Lung (tissue), 17 donors: ENCODE measurements at places on chromosomes 7 and 10.

- H3K36me3 ChIP-seq, result peaks cover 42% of the 10 kb centered on the region
- no peaks in the 10 kb centered on the region for H3K27me3 ChIP-seq
- H3K4me3 ChIP-seq, result no peak overlapping the region
- peaks cover 2% of the 10 kb centered on the region for H3K4me1 ChIP-seq
- DNase-seq, result no peak
Measured at GRCh38 chr10:43177595-43177994, 39.4 kb downstream of the CSGALNACT2 start.

DNA sequence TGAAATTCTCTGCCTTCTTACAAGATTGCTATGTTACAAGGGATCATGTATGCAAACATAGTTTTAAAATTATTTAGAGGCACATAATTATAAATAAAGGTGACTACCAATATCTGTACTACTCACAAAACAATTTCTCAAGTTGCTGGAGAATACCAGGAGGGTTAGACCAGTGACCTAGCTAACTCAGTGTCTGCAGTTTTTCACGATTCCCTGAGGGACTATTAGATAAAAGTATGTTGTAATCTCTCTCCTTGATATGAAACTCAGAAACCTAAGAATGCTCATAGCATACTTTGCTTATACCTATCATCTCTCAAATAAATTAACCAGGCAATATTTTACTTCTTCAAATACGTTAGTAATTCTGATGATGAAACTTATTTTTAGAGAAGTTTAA is 534.0 kb upstream of the ANKRD30A start:
- no peaks in the 10 kb centered on the region for H3K27me3 ChIP-seq
- no peak overlapping the region for H3K27ac ChIP-seq
- H3K4me1 ChIP-seq, result no peaks in the 10 kb centered on the region
- no peaks in the 10 kb centered on the region for H3K36me3 ChIP-seq
- no peak for DNase-seq

DNA sequence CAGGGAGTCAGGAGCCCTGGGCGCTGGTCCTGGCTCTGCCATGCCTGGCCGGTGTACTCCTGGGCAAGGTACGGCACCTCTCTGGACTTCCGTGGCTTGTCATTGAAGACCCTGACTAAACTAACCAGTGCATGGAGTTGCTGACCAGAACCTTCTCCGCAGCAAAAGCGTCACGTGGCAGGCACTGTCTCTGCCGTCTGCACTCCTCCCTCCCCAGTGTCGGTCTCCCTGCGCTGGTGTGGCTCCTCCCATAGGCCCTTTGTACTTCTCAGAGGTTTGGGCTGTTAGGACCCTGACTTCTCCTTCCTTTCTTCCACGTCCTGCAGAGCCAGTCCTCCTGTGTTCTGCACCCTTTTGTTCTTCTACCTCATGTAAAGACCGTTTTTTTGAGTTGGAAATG is 100.6 kb upstream of the CREB5 start:
- no peaks in the 10 kb centered on the region for H3K36me3 ChIP-seq
- no peak overlapping the region for H3K27ac ChIP-seq
- H3K4me1 ChIP-seq, result no peaks in the 10 kb centered on the region
- H3K4me3 ChIP-seq, result no peak overlapping the region

DNA sequence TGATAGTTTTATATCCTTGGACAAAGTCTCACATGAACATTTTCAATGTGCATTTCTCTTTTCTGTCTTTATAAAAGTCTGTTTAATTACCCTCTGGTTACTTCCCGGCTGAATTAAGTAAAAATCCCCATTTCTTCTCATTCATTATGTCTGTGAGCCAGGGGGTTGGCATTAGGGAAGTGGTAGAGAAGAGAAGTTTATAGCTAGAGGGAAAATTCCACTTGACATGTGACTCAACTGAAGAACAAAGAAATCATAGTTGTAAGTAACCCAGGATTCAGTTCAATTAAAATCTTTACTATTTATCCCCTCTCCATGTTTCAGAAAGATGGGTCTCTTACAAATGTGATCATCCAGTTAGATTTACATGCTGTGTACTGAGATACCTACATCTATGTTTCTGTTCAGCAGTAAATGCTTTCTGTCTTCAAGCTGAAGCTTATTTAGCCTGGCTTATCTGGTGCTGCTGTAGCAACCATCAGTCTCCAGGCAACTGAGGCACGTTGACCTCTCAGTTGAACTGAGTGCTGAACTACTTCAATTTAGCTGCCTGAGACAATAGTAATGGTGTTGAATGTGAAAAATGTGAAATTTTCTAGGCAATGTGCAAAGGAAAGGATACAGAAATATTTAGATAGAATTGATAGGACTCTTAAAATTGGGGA is 181.6 kb downstream of the MLLT10 start:
- H3K4me3 ChIP-seq, result no peak overlapping the region
- H3K27ac ChIP-seq, result no peak overlapping the region
- peaks cover 7% of the 10 kb centered on the region for H3K36me3 ChIP-seq
- H3K4me1 ChIP-seq, result peaks cover 13% of the 10 kb centered on the region
- peak; percentile 35 for DNase-seq

- H3K36me3 ChIP-seq, result no peaks in the 10 kb centered on the region
- H3K27ac ChIP-seq, result no peak overlapping the region
Measured at GRCh38 chr7:118013252-118014010, 140.2 kb upstream of the CTTNBP2 start.

- H3K27ac ChIP-seq, result no peak overlapping the region
- peaks cover 32% of the 10 kb centered on the region for H3K27me3 ChIP-seq
- no peak for DNase-seq
- no peak overlapping the region for H3K4me3 ChIP-seq
- no peaks in the 10 kb centered on the region for H3K36me3 ChIP-seq
Measured at GRCh38 chr10:100776671-100777070, 31.3 kb downstream of the PAX2 start.

DNA sequence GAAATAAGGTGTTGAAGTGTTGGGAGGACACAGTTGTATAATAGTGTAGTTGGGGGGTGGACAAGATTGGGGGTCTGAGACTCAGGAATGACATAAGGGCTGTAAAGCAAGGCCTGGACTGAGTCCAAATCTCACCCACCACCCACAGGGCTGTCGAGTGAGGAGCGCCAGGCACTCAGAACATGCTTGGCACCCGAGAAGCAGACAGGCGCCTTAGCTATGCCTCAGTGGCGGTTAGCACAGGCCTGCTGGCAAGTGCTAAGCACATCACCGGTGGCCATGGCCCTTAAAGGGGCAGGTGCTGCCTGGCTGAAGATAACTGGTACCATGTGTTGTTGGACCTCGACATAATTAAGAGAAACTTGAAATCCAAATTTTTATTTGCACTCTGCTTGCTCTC is 90.7 kb downstream of the COL13A1 start:
- H3K27ac ChIP-seq, result no peak overlapping the region
- DNase-seq, result no peak
- H3K4me3 ChIP-seq, result no peak overlapping the region
- H3K36me3 ChIP-seq, result no peaks in the 10 kb centered on the region
- no peaks in the 10 kb centered on the region for H3K27me3 ChIP-seq
- H3K4me1 ChIP-seq, result peaks cover 8% of the 10 kb centered on the region

- H3K4me3 ChIP-seq, result no peak overlapping the region
- no peaks in the 10 kb centered on the region for H3K36me3 ChIP-seq
- no peak overlapping the region for H3K27ac ChIP-seq
- H3K27me3 ChIP-seq, result no peaks in the 10 kb centered on the region
- no peak for DNase-seq
Measured at GRCh38 chr10:93193906-93194305, 120.2 kb downstream of the CYP26A1 start.

- H3K4me3 ChIP-seq, result no peak overlapping the region
- no peak for DNase-seq
- H3K4me1 ChIP-seq, result peaks cover 14% of the 10 kb centered on the region
- H3K27me3 ChIP-seq, result no peaks in the 10 kb centered on the region
- no peaks in the 10 kb centered on the region for H3K36me3 ChIP-seq
- H3K27ac ChIP-seq, result no peak overlapping the region
Measured at GRCh38 chr10:31149835-31150512, 118.3 kb upstream of the ZNF438 start.

DNA sequence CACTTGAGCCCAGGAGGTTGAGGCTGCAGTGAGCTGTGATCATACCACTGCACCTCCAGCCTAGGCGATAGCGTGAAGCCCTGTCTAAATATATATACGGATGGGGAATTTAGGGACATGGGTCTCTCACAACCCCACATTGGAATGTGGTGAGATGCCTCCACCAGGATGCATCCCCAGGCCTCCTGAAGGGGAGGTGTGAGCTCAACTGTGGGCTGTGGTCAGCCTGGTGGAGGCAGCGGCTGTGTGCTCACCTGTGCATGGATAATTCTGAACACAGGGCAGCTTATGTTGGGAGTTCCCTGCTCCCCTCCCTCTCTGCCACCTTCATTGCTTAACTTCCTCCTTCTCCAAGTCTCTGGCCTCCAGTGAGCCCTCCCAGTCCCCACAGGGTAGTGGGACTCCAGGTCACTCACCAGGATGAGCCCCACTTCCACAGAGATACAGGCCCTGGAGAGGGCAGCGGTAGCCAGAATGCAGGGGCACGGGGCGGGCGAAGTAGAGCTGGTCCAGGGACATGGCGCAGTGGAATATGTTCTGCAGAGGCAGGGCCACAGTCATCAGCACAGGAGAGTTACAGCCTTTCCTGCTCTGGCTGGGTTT is 30.4 kb downstream of the PYROXD2 start:
- H3K4me3 ChIP-seq, result no peak overlapping the region
- DNase-seq, result no peak
- H3K36me3 ChIP-seq, result no peaks in the 10 kb centered on the region
- H3K4me1 ChIP-seq, result no peaks in the 10 kb centered on the region

DNA sequence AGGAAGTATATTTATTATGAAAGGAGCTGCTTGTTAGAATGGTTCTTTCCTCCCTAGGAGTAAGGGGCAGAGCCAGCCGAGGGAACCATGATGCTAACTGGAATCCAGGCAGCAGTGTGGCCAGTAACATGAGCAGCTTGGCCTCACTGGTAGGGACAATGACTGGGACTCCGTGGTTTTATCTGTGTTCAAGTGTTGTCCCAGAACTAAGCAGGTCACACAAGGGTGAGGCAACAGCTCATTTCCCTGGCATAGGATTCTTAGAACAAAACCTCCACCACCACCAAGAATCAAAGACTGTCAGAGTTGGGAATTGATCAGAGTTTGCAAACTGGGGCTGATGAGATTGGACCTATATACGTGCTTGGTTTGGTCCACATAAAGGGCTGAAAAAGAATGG is 138.9 kb upstream of the COBL start:
- no peak overlapping the region for H3K4me3 ChIP-seq
- no peak for DNase-seq
- H3K4me1 ChIP-seq, result no peaks in the 10 kb centered on the region
- H3K27me3 ChIP-seq, result no peaks in the 10 kb centered on the region
- H3K27ac ChIP-seq, result no peak overlapping the region
- no peaks in the 10 kb centered on the region for H3K36me3 ChIP-seq

DNA sequence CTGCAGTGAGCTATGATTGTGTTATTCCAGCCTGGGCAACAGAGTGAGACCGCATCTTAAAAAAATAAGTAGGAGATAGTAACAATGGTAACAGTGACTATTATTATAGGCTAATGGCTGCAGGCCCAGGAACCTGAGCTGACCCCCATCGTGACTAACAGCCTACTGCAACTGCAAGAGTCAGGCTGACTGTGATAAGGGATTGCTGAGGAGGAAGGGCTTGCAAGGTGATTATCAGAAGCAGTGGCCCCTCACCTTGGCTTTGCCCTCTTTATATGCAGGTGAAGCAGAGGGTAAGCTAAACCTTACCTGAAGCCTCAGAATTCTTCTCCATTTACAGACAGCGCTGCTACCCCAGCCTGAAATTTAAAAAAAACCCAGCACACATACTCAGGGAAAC is 83.9 kb upstream of the SDK1 start:
- H3K4me1 ChIP-seq, result peaks cover 5% of the 10 kb centered on the region
- no peak overlapping the region for H3K27ac ChIP-seq
- DNase-seq, result no peak
- no peak overlapping the region for H3K4me3 ChIP-seq

DNA sequence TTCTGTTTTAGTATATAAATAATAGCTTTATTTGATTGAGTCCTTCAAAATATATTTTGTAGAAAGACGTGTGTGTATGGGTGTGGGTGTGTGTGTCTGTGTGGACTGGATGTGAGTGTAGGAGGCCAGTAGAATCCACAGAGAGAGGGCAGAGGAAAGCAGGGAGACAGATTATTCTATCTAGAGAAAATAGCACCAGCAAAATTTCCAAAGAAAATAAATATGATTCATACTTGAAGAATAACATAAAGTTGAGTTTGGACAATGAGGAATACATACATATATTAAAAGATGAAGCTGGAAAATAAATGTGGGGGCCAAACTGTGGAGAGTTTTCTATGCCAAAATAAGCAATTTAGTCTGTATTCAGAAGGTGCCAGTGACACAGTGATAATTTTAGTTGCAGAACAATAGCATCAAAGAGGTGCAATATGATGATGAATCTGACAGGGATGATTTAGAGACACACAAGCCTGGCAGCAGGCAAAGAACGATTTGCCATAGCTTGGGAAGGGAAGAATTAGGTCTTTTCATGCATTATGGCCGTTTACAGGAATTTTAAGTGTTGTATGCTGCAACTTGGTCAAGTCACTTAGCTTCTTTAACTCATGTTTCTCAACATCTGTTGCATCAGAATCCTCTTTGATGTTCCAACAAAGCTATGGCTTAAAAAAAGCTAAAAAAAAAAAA is 121.3 kb downstream of the SEMA3A start:
- H3K4me1 ChIP-seq, result no peaks in the 10 kb centered on the region
- H3K27me3 ChIP-seq, result no peaks in the 10 kb centered on the region
- H3K36me3 ChIP-seq, result no peaks in the 10 kb centered on the region
- DNase-seq, result peak; percentile 80
- no peak overlapping the region for H3K27ac ChIP-seq
- no peak overlapping the region for H3K4me3 ChIP-seq

- H3K36me3 ChIP-seq, result no peaks in the 10 kb centered on the region
- no peak overlapping the region for H3K4me3 ChIP-seq
- no peak for DNase-seq
- H3K4me1 ChIP-seq, result no peaks in the 10 kb centered on the region
- H3K27ac ChIP-seq, result no peak overlapping the region
Measured at GRCh38 chr7:109552017-109552416, 982.3 kb downstream of the DNAJB9 start.

GRCh38 chr10:112675560-112676083 is 228.6 kb downstream of the VTI1A start:
- no peak for DNase-seq
- H3K36me3 ChIP-seq, result no peaks in the 10 kb centered on the region
- H3K27me3 ChIP-seq, result no peaks in the 10 kb centered on the region
- peaks cover 4% of the 10 kb centered on the region for H3K4me1 ChIP-seq
- H3K4me3 ChIP-seq, result no peak overlapping the region
- no peak overlapping the region for H3K27ac ChIP-seq

- H3K27ac ChIP-seq, result no peak overlapping the region
- no peaks in the 10 kb centered on the region for H3K4me1 ChIP-seq
- no peaks in the 10 kb centered on the region for H3K36me3 ChIP-seq
- H3K27me3 ChIP-seq, result no peaks in the 10 kb centered on the region
- DNase-seq, result no peak
- no peak overlapping the region for H3K4me3 ChIP-seq
Measured at GRCh38 chr10:5831446-5831782, 18.2 kb upstream of the GDI2 start.

GRCh38 chr7:128153436-128153835 is 87.6 kb upstream of the LEP start:
- H3K4me1 ChIP-seq, result no peaks in the 10 kb centered on the region
- no peak for DNase-seq
- H3K36me3 ChIP-seq, result no peaks in the 10 kb centered on the region
- no peak overlapping the region for H3K27ac ChIP-seq
- H3K4me3 ChIP-seq, result no peak overlapping the region
- H3K27me3 ChIP-seq, result peaks cover 17% of the 10 kb centered on the region

- no peaks in the 10 kb centered on the region for H3K36me3 ChIP-seq
- DNase-seq, result no peak
- H3K4me1 ChIP-seq, result no peaks in the 10 kb centered on the region
- H3K4me3 ChIP-seq, result no peak overlapping the region
- no peak overlapping the region for H3K27ac ChIP-seq
Measured at GRCh38 chr7:88401009-88401623, 94.4 kb upstream of the STEAP4 start.
